ENCODE measurements at places on chromosomes 7 and 10.

GRCh38 chr7:104445393-104445792 is 117.0 kb downstream of the LHFPL3 start:
- DNase-seq, result no peak

GRCh38 chr7:123724817-123725253 is 24.0 kb downstream of the WASL start:
- DNase-seq, result no peak

GRCh38 chr7:149625947-149626392 is 128.4 kb upstream of the ZNF746 start:
- no peak for DNase-seq

DNA sequence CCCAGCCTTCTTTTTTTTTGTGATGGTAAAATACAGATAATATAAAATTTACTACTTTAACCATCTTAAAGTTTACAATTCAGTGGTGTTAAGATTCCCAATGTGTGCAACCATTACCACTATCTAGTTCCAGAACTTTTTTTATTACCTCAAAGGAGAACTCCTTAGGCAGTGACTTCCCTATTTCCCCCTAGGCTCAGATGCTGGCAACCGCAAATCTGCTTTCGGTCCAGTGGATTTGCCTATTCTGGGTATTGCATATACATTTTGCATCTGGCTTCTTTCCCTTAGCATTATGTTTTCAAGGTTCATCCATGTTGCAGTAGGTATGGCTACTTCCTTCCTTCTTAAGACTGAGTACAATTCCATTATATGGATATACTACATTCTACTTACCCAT is 56.5 kb downstream of the AFAP1L2 start:
- DNase-seq, result no peak

- no peak for DNase-seq
Measured at GRCh38 chr7:40716052-40716451, 581.2 kb downstream of the SUGCT start.

GRCh38 chr10:26508016-26508415 is 69.9 kb downstream of the APBB1IP start:
- no peak for DNase-seq

GRCh38 chr10:69952069-69952800 is 100.4 kb upstream of the MACROH2A2 start:
- DNase-seq, result no peak

DNA sequence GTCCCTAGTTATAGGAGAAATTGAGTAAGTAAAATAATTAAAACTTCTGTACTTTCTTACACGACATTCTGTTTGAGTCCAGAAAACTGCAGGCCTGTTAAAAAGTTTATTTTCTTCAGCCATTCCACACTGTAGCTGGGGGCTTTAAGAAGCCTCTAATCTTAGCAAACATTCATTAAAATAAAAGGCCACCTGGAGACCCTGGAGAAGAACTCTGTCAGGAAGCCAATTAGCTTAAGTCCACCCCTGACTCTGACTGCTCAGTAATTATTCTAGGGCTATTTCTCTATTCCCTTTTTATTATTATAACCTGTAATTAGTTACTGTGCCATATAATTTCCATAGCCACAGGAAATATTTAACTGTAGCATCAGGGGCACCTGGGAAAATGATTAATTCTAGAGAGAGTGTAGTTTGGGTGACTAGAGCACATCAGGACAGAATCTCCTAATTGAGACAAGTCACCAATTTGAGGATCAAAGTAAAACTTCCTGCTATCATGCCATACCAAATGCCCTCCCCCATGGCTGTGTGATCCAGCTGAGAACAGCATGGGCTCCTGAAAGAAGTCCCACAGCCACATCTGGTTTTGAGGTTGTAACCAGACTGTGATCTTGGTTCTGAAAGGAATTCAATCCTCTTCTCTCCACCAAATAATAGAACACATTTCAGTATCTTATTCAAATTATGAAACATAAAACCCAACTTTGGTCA is 1302.3 kb downstream of the XPNPEP1 start:
- DNase-seq, result no peak

GRCh38 chr7:152459724-152460251 is 24.0 kb upstream of the KMT2C start:
- no peak for DNase-seq

DNA sequence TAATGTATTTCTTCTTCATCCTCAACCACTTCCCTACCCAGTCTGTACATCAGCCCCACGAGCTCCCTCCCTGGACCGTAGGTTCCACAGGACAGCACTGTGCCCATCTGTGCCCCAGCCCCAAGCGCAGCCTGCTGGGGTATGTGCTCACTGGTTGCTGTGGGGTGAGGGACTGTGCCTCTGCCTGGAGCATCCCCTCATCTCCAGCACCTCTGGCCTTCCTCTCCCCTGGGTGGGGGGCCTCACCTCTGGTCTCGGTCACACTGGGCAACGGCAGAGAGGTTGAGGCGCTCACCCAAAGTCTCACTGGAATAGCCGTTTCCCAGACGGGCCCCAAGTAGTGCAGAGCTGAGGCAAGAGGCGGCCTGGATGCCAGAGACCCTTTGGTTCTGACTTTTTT is 1.5 kb upstream of the PRKAR1B start:
- no peak for DNase-seq

DNA sequence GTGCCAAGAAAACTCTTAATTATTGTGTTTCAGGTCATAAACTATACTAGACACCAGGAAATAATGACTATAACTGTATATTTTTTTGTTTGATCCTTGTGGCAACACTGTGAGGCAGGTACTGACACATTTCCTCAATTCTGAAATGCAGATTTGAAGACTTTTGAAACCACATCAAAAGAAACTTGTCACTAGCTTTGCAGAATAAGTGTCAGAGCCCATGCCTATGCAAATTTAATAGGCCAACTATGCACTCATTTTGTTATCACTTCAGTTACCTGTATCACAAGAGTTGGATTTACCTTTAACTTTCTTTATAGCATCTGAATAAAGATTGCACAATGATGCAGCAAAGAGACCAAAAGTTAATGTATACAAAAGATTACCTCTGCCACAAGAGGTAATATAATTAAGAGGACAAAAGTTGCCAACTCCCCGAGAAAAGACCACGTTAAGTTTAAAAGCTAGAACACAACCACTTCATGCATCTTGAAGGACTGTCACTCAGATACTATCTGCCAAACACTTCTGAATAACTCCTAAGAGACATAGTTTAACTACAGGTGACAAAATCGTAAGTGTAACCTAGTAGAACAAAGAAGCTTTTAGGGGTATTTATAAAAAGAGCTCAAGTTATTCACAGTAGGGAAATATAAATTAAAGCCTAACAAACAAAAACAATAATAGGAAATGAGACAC is 80.5 kb downstream of the ELAPOR2 start:
- no peak for DNase-seq

DNA sequence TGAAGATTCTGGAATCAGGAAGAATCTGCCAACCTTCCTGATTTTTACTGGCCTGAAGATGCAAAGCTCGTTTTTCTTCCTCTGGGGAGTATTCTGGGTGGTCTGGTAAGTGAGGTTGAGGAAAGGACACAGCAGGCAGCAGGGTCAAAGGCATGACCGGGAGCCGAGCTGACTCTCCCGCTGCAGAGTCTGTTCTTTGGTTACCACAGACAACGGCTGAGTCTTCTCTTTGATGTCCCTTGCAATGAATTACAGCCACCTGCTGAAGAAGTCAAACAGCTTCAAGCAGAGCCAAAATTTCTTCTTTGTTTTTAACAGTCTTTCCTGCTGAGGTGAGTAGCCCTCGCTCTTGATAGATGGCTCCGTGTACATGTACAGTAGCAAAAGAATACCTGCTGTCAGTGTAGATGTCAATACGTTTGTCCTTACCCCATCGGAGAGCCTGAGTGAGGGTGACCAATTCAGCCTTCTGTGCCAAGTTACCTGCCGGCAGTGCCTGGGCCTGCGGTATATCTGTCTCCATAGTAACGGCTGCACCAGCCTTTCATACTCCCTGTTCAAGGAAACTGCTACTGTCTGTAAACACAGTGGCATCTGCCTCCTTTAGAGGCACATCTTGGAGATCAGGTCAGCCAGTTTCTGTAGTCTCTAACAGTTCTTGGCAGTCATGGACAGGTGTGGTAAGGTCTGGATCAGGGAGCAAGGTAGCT is 76.4 kb downstream of the PRR15 start:
- no peak for DNase-seq

GRCh38 chr7:78055599-78055998 is 257.0 kb downstream of the PHTF2 start:
- DNase-seq, result no peak

GRCh38 chr7:135706858-135707569 is 21.0 kb downstream of the SLC13A4 start:
- DNase-seq, result no peak

DNA sequence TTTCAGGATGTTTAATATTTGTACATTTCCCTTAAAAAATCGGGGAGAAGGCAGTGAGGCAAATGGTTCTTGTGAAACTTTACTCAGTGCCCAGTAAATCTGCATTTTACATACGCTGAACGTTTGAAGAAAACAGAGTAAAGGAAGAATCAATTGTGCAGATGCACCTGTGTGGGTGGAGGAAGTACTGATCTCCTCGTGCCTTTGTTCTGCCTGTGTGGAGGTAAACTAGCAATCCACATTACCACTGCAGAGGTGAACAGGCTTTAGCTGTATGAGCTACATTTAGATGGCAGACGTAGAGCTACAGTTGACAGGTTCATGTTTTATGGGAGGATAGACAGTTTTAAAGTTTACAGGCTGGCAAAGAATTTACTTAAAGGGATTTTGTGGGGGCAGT is 62.7 kb upstream of the VIPR2 start:
- DNase-seq, result no peak

DNA sequence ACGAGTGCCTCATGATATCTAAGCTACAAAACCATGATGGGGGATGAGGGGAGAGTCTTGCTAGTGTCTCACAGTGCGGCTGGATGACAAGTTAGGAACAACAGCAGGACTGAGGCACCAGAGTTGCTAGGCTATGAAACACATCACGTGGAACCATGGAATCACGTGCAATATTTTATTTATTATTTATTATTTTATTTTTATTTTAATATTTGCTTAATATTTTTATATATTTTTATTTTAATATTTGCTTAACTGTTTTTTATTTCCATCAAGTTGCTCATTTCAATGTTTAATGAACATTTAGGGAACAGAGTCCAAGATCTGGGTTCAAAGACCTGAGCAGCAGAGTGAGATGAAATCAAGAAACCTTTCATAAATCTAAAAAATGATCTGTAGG is 614.6 kb downstream of the CNTNAP2 start:
- no peak for DNase-seq

DNA sequence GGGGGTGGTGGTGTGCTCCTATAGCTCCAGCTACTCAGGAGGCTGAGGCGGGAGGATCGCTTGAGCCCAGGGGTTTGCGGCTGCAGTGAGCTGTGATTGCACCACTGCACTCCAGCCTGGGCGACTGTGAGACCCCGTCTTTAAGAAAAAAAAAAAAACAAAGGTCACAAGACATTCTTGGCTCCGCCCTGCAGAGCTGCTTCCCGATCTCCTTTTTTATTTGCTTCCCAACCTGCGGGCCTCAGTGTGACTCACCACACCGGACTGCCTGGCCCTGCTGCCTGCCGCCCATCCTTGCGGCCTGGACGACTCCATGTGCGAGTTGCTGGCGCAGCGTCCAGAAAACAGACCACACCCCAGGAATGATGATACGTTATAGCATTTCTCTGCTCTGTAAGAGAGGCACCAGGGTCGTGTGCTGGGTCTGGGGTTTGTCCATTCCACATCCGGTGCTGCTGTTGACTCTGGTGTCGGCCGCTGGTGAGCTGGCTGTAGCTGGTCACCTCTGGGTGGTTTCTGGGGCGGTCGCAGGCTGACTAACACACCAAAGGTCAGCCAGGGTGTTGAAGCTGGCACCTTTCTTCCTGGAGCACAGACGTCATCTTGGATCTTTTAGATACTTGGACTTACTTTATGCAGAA is 123.6 kb downstream of the TCF7L2 start:
- no peak for DNase-seq

GRCh38 chr7:7736671-7737070 is 18.3 kb upstream of the RPA3 start:
- DNase-seq, result no peak

DNA sequence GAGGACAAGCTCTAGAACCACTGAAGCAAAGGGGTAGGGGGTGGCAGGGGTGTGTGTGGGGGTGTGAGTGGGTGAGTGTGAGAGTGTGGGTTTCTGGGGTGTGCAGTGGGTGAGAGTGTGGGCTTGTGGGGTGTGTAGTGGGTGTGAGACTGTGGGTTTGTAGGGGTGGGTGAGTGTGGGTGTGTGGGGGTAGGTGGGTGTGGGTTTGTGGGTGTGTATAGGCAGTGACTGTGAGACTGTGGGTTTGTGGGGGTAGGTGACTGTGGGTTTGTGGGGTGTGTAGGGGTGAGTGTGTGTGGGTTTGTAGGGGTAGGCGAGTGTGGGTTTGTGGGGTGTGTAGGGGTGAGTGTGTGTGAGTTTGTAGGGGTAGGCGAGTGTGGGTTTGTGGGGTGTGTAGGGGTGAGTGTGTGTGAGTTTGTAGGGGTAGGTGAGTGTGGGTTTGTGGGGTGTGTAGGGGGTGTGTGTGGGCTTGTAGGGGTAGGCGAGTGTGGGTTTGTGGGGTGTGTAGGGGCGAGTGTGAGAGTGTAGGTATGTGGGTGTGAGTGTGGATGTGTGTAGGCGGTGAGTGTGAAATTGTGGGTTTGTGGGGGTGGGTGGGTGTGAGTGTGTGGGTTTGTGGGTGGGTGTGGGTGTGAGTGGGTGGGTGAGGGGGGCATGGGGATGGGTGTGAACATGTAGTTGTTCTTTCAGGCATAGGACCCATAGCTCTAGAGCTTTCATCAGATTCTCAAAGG is 8.8 kb downstream of the NOS3 start:
- no peak for DNase-seq

- no peak for DNase-seq
Measured at GRCh38 chr10:17648243-17649035, 4.5 kb downstream of the STAM start.

All from GM12891 (cell line).